T-helper 1 cell (primary cell): ENCODE measurements at places on chromosomes 5 and 9.

DNA sequence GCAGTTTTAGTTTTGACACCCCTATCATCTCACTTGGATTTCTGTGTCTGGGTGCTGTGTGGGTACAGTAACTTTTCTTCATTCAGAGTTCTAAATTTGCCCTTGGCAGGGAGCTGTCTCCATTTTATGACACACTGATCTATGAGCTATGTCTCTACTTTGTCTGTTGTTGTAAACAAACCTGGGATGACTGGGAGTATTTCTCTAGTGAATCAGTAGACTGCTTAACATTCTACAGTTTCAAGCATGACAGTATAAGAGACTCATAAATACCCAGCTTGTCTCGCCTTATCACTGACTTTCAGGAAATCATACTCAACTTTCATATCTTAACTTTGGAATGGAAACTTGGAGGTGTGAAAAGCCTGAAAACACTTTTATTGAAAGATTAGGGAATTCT, 212.1 kb upstream of the NUDT12 start:
- no peak for DNase-seq

DNA sequence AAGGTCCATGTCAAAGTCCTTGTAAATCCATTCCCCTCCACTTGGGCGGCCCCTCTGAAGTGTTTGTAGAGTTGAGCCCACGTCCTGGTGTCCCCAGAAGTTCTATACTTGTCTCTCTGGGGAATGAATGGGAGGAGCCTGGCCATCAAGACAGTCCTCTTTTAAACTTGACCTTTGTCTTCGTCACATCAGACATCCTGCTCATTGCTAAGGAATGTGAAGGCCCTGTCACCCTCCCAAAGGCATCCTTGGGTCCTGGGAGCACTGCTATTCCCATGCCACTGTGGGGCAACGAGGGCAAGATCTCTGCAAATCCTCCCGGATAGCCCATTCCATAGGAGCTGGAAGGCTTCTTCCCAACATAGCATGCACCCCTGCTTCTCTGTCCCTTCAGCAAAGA, 235.5 kb downstream of the SLIT3 start:
- DNase-seq, result no peak

- no peak for DNase-seq
Measured at GRCh38 chr5:68159224-68159951, 56.2 kb upstream of the PIK3R1 start.

DNA sequence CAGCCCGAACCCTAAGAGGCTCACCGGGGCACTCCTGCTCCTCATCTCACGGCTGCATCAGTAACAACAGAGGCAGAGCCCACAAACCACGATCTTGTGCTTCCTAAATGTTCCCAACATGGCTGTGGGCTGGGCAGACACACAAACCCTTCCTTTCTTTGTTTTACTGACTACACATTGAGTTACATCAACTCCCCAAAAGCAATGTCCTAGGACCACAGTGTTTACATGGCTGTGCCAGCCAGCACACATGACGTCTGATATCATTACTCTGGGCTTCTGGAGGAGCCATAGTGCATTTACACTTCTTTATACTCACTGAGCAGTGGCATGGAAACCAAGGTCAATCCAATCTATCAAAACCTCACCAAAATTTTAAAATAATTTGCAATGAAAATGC, 101.4 kb downstream of the LHFPL2 start:
- no peak for DNase-seq

DNA sequence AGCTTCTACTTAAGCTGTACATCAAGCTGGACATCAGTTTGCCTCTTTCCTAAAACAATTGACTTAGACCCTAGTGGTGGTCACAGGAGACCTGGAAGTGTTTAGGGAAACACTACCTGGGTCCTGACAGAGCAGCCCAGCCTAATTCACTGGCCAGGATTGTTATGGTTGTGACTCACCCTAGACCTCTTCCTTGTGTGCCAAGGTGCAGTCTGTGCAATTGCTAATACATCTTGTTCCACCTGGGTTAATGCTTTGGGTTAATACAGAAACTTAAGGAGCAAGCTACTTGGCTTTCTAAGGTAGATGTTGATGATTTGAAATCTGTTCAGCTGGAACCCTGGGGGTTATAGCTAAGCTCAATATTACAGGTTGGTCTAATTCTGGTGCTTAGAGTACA, 48.7 kb upstream of the SLC46A2 start:
- DNase-seq, result no peak

GRCh38 chr9:137116027-137116507, 1.5 kb upstream of the DPP7 start:
- no peak for DNase-seq

DNA sequence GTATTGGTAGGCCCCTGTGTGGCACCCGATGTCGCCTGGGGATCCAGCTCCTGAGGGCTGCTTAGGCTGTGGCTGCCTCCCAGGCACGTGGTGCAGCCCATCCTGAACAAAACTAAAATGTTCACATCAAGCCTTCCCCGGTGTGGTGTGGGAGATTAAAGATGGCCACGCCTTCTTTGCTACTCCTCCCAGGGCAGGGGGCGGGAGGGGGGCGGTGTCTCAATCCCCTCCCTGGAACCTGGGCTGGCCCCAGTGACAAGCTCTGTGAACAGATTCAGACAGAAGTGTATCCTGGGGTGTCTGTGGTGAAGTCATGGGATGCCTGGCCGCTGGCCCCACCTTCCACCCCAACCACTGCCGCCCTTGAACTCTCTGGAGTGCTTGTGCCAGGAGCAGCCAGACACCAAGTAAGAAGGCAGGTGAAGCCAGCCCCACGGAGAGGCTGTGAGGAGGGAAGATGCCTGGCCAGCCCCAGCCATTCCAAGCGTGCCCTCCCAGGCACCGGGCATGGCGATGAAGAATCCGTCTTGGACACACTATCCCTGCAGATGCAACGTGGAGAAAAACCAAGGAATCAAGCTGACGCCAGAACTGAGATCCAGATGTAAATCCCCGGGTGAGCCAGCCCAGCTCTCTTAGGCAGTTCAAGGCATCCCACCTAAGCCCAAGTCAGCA, 75.8 kb downstream of the AK8 start:
- no peak for DNase-seq

DNA sequence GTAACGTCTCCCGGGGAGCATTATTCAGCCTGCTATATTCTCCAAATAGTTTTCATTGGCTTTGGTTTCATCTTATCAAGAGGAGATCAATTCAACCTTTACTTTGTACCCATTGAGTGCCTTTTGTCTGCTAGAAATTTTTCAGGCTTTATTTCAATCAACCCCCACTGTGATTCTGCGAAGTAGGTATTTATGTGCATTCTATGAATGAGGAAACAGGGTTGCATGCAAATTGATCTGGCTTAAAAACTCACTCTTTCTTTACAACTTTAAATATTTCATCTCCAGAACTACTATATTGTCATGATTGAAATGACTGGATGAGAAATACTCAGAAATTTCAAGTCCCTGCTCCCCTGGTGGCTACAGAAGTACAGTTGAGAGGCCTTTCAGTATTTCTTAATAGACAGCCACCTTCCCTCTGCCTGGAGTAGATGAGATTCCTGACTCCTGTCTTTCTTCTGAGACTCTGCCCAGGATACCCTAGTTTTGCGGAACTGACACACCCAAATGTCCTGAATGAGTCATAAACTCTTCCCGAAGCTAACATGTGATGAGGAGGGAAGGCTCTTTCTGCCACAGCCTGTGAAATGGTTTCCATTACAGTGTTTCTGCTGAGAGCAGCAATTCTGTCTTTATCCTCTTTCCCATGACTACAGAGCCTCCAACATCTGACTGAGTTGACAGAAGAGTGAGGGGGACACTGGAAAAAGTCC, 52.6 kb upstream of the TNC start:
- DNase-seq, result no peak

- no peak for DNase-seq
Measured at GRCh38 chr5:37921452-37921851, 81.6 kb upstream of the GDNF start.

DNA sequence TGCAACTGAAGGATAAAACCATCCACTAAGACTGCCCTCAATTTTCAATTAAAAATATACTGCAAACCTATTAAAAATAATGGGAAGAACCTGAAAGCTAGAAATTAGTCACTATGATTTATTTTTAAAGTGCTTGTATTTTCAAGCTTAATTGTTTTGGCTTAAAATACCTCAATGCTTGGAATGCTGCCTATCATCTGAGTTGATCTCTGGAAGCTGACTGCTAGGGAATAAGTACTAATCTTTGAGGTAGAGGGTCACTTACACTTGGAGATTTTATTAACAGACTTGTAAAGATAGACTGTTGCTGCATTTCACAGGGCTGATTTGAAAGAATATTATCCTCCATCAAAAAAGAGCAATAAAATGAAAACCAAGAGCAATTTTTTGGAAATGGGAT, 6.2 kb downstream of the PCSK1 start:
- DNase-seq, result no peak

GRCh38 chr9:126147936-126148870, 178.4 kb upstream of the MVB12B start:
- DNase-seq, result no peak

DNA sequence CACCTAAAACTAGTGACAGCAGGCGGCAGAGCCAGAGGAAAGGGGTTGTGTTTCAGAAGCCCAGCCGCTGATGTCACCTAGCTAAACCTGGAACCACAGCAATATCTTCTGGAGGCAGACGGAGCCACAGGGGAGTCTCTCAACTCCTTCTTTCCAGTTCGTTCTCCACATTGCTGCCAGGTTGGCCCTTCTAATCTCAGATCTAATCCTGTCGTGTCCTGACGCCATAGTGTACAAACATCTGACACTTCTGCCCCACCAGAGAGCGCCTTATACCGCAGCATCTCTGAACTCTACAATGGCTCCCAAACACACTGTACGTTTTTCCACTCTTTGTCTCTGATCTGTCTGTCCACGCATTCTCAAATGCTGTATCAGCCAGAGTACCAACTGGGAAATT, 240.0 kb downstream of the SMARCA2 start:
- DNase-seq, result no peak

GRCh38 chr9:122218071-122218934, 10.5 kb downstream of the LHX6 start:
- DNase-seq, result no peak

DNA sequence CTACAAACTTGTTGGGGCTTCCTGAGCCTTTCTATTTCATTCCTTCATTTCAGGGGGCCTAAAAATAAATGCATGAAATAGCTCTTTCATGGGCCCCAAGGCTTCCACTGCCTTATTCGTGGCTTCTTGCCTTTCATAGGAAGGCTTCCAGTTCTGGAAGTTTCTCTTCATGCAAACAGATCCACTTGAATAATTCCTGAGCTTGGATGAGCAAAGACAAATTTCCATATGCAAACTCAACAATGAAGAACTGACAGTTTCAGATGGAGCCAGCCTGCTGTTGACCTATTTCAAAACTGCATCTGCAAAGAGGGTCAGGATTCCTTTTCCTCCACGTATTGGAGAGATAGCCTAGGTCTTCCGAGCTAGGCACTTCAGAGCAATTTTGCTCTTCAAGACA, 142.1 kb downstream of the MLLT3 start:
- no peak for DNase-seq

GRCh38 chr5:150069672-150070627, 16.4 kb downstream of the CSF1R start:
- DNase-seq, result no peak

GRCh38 chr5:23164971-23165370, 311.8 kb upstream of the CDH12 start:
- DNase-seq, result no peak

GRCh38 chr9:5876026-5876425, 14.7 kb upstream of the MLANA start:
- DNase-seq, result no peak
